ENCODE measurements at places on chromosomes 11 and 22.

DNA sequence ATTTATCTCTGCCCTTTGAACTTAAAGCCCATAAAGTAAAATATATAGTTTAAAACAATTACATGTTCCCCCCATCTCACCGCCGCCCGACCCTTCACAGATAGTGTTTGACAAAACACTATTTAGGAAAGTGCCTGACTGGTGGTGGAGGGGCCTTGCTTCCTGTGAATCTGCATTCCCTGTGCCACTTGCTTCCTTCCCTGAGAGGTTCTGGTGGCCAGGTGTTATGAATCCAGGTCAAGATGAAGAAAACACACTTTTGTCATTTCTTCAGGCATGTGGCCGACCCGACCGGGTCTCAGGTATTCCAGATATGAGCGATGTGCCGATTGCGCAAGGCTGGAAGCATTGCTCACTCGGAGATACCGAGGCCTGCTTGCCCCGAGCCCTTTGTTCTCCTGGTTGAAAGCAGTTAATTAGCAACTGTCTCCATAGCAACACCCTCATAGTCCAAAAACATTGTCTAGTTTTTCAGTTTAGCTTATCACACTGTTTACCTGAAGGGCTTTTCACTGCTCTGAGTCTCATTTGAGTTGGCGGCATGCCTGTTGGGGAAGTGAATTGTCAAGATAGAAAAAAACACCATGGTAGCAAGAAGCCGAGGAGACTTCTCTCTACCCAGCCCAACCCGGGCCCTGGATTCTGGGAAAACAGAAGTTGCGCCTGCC lies 128.3 kb downstream of the TEAD1 start:
- peak; percentile 81 for DNase-seq

GRCh38 chr11:121466063-121466794 lies 13.5 kb upstream of the SORL1-AS1 start:
- peak; percentile 98 for DNase-seq

- DNase-seq: peak; percentile 85
Measured at GRCh38 chr22:45529971-45530575, 27.4 kb downstream of the FBLN1 start.

DNA sequence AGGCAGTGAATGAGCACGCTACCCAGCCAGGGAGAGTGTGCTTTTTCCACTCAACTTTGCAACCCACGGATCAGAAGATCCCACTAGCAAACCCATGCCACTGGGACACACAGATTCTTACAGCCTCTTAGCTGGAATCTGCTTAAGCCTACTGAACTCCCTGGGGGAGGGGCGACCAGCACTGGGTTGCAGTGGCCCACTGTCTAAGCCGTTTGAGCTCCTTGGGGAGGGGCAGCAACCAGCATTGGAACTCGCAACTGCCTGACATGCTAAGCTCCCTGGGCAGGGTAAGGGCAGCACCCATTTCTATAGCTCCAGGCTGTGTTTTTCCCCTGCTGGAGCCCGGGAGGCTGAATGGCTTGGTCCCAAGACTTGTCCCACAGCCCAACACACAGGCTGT lies 99.6 kb downstream of the FAM168A start:
- DNase-seq: no peak

DNA sequence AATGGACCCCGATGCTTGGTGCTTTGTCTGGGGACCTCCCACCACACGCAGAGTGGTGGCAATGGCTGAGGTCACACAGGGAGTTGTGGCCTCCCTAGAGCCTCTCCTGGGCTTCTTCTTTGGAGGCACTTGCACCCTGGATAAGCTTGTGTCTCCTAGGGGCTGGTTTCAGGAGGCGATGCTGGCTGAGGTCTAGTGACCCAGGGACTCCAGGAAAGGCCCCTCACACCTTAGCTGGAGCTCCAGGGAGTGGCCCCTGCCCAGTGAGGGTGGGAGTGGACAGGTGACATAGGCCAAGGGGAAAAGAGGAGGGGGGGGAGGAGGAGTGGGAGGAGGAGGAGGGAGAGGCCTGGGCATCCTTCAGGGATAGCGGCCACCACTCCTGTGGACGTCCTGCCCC lies 810 bp downstream of the IGLL1 start:
- no peak for DNase-seq

- DNase-seq: peak; percentile 48
Measured at GRCh38 chr22:19448076-19448607, 631 bp upstream of the C22orf39 start.

GRCh38 chr11:5441414-5441813 lies at the start of gene OR51I1:
Gene OR51I1, minus strand, starts transcription at chr11:5441514. Its CDS starts 0 bp downstream, at chr11:5441514.
- no peak for DNase-seq

DNA sequence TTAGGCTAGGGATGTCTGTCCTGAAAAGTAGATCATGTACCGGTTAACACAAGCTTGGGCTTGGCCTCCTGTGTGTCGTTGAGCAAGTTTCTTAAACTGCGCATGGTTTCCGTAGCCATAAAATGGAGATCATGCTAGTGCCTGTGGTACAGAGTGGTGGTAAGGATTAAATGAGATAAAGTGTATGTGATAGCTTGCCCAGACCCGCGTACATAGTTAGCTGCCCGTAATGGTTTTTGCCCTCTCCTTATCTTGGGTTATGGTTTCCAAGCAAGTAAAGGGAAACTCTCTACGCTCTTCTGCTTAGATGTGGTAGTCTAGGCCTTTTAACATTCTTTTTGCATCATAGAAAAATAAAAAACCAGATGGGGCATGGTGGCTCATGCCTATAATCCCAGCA lies 11.0 kb upstream of the PTPRJ start:
- no peak for DNase-seq

Data from EH (cell line).